ENCODE measurements at places on chromosomes 7 and 10.
A peak's percentile ranks its signal among the peaks of the same experiment; 100 is the strongest.

DNA sequence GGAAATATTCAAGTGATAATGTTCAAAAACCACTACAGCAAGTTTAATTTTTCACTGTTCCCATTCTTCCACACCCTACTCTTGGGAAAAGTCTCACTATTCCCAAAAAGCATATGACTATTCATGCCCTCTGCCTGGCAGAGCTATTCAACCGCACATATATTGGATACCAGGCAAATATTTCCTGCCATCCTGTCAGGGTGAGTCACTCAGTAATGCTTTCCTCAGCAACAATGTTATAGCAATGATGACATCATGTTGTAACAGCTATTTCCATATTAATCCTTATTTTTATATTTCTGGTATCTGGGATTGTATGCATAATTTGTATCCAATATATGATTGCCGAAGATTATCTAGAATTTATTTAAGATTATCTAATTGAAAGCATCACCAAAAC lies 114.0 kb upstream of the PLXDC2 start:
- no peak for DNase-seq

GRCh38 chr7:47335557-47336471 lies 246.1 kb downstream of the TNS3 start:
- DNase-seq: no peak

GRCh38 chr10:59831658-59832503 lies 74.5 kb downstream of the CCDC6 start:
- DNase-seq: no peak

DNA sequence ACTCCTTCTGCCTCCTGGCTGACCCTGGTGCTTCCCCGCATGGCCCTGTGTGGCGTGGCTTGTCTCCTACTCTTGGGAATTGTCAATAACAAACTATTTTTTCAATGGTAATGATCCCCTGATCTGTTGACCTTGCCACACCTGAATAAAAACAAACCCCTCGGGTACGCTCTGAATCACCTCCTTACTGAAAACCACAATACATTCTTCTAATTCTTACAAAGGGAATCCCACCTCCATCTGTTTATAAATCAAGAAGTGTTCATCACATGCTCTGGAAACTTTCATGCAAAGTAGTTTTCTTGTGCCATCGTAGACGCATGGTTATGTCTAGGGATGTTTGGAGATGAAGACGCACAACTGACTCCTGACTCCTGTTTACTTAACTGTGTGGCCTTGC lies 245.8 kb downstream of the FRMD4A start:
- DNase-seq: no peak

GRCh38 chr10:55144001-55144400 lies 343.0 kb upstream of the PCDH15 start:
- DNase-seq: no peak

- no peak for DNase-seq
These were observed 125.7 kb downstream of the RGS10 start for GRCh38 chr10:119416855-119417254.

DNA sequence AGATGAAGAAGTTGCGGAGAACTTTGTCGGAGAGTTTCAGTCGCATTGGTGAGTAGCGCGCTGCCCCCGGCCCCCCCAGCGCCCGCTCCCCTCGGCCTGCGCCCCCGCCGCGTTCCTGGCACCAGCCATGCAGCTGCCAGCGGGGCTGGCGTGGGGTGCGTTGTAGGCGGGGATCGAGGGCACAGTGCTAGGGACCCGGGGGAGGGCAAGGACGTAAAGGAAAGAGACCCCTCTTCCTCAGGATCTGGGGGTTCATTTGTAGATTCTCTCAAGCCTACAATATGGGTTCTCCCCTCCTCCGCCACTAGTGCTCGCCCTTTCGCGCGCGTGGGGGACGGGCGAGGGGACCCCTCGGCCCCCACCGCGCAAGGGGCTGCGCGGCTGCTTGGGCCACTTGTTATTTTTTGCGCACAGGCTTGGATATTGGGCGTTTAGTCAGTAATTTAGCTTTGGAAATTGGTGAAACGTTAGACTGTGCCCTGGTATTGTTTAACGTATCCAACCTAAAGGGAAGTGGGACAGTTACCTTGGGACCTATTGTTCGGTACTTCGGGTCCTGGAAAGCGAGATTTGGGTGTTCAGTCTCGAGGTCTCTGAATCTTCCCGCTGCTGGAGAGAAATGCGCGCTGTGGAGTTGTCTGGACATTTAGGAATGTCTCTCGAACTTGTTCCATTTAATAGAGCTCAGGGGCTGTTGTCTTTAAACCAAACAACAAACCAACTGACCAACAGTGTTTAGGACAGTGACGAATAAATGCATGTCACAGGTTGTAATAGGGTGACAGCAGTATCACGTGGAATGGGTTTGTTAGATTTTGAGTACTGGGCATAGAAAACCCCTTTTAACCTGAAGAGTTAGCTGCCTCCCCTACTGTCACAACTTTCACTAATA lies 796 bp downstream of the CDK14 start:
- DNase-seq: no peak

- DNase-seq: no peak
These were observed 4.7 kb upstream of the EBF3 start for GRCh38 chr10:129968853-129969183.

DNA sequence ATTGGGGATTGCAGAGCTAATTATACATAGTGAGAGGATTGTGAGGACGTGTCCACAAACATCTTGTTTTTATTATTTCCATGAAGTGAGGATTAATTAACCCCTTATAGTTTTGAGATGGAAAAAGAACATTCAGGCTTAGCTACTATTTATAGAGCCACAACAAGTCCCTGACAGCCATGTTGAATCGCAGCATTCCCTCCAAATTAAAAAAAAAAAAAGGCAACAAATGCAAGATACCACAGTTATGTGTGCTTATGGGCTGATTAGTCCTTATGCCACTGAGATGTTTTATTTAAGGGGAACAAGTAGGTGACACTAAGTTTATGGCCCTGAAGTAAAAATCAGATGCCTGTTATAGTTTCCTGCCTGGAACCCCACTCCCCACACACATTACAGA lies 350.3 kb downstream of the GPAM start:
- no peak for DNase-seq

GRCh38 chr10:63583397-63583796 lies 62.2 kb downstream of the REEP3 start:
- no peak for DNase-seq

DNA sequence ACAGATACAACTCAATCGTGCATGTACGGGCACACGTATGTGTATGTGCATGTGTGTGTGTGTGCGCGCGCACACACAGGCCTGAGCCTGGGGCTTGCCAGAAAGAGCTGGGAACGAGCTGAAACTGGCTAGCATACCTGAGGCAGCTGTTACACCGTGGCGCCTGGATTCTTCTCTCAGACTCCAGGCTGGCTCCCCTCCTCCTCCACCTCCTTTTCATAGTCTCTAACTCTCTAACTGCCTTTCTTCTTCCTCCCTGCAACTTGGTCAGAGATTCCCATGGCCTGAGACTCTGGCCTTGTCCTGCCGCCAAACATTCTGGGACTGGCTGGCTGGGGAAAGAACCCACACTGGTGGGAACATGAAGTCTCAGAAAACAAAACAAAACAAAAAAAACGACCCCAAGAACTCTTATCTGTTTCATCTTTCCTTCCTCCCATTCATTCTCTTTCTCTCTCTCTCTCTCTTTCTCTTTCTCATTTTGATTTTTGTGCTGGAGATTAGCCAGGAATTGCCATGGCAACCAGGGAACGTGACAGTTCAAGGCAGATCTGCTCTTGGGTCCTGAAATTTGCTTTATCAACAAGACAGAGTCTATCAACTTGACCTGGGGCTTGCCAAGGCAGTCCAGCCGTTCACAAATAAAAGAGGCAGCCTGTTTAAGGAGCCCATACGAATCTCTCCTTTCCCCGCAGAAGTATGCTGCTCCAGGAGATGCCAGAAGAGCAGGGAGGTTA lies 76.8 kb upstream of the SEM1 start:
- DNase-seq: no peak

DNA sequence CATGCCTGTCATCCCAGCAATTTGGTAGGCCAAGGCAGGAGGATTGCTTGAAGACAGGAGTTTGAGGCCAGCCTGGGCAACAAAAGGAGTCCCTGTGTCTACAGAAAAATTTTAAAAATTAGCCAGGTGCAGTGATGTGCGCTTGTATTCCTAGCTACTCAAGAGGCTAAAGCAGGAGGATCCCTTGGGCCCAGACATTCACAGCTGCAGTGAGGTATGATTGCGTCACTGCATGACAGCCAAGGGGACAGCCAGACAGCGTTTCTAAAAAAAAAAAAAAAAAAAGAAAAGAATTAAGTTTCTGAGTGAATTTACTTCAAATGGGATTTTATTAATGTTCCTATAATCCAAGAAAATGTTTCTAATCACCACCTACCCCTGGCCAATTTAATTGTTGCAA lies 87.4 kb upstream of the RNF148 start:
- DNase-seq: no peak

DNA sequence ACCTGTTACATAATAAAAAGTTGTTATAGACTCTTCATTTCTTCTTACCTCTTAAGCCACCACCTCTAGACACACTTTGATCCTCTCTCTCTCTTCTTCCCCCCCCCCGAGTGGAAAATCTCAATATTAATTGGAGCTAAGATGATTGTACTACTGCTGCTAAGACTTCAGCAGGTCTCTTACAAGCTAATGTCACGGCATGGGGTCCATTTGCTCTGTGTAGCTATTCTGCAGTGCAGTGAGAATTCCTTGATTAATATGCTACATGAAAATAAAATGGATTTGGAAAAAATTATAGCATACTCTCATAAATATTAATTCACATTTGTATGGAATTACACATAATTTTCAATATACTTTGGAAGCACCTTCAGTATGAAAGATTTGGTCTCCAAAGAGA lies 297.2 kb downstream of the AUTS2 start:
- no peak for DNase-seq

GRCh38 chr7:55157764-55158105 lies 138.9 kb downstream of the EGFR start:
- no peak for DNase-seq

GRCh38 chr10:123882681-123883445 lies 8.7 kb downstream of the CPXM2 start:
- no peak for DNase-seq

DNA sequence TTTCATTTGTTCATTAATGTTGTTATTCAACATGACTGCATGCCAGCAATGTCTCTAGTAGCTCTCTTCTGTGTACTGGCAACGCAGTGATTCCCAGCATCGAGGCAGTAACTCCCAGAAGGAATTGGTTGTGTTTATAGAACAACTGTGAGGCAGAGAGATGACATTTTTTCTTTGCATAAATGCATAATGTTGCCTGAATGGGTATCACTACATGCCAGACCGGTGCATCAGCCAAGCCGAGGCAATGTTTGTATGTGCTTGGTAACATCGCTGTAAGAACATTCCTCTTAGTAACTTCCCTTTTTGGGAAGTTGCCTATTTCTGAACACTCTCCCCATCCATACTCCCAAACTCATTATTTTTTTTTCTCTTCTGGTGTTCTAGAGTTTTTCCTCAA lies 182.9 kb downstream of the HTR7 start:
- DNase-seq: no peak

- DNase-seq: no peak
These were observed 319.3 kb upstream of the CACNA2D1 start for GRCh38 chr7:82762880-82763279.

DNA sequence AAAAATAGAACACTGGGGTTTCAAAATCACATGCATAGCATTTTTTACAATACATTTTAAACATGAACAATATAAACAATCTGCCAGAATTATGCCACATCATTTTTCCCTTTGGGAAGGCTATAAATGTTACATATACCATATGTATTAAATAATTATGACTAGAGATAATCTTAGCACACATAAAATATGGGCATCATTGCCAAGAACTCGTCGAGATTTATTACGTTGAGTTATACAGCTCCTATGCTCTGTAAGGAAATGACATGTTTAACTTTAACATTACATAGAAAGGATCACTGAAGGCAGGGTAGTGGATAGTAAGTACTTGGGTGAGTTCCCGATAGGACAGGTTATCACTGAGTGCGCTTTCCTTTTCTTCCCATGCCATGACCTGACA lies 267.8 kb downstream of the PARD3 start:
- peak; percentile 43 for DNase-seq

- DNase-seq: no peak
These were observed 111.5 kb downstream of the PLCE1 start for GRCh38 chr10:94105226-94105625.

- DNase-seq: no peak
These were observed 206.3 kb downstream of the THSD7A start for GRCh38 chr7:11625669-11626068.

- DNase-seq: no peak
These were observed 6.8 kb upstream of the CCNY start for GRCh38 chr10:35329520-35329919.

GRCh38 chr7:135771961-135772638 lies 23.5 kb upstream of the FAM180A start:
- DNase-seq: no peak

GRCh38 chr7:74572301-74572979 lies 85.1 kb upstream of the GTF2I start:
- no peak for DNase-seq

DNA sequence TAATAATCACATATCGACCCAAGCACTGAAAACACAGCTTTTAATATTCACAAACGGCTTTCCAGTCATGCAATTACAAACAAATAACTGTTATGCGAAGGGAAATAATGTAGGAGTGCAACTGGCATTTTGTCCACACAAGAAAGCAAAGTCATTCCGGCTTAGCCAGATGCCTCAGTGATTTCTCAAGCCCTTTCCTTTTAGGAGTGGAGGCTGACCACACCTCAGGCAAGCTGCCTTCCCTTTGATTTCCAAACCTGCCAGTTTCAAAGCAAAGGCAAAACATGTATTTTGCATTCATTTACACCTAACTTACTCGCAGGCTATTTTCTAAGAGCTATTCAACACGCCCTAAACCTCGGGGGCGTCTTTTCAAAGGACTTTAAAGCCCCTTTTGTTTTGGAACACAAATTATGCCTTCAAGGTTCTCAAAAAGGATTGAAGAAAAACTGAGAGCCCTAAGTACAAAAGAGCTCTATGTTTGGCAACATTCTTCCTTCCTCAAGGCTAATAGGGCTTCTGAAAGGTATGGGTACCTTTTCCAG lies 109.6 kb downstream of the CPXM2 start:
- DNase-seq: no peak

- no peak for DNase-seq
These were observed 208.1 kb downstream of the SORCS1 start for GRCh38 chr10:106956216-106956915.

DNA sequence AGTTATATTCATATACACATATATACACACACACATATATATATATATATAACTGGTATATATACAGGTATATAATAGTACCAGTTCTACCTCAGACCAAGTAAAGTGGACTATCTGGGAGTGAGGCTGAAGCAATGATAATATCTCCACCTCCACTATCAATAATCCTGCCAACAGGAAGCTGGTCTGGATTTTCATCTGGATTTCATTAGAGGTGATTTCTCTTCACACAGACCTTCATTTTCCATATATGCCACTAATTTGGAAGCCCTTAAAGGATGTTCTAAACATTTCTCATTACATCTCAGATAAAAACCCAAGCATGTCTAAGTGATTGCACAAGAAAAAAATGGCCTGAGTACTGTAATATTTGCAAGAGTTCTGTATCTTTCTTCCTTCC lies 1.7 kb upstream of the SLC35B4 start:
- DNase-seq: no peak

Data from left renal pelvis (tissue), 4 donors.